Posterior cingulate gyrus (tissue), 11 donors: ENCODE measurements at places on chromosomes 6 and 20.

- DNase-seq = no peak
These were observed 44.3 kb downstream of the ADGRB3 start for GRCh38 chr6:68679399-68679798.

GRCh38 chr20:10454151-10454750 lies 19.1 kb downstream of the SLX4IP start:
- DNase-seq = no peak

- DNase-seq = no peak
These were observed 14.2 kb upstream of the CALHM5 start for GRCh38 chr6:116497113-116497676.

DNA sequence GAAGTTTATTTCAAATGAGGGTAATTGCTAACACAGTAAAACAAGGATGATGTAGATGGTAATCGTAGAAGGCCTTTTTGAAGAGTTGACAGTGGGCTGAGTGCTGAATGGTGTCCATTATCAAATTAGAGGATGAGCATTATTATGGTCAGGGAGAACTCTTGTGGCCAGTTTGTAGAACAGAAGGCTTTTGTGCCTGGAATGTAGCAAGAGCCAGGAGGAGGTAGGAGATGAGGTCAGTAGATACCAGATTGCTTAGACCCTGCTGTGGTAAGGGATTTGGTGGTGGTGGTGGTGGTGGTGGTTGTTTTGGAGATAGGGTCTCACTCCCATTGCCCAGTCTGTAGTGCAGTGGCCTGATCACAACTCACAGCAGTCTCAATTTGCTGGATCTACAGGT lies 6.2 kb downstream of the CSE1L start:
- no peak for DNase-seq

GRCh38 chr6:95091823-95092436 lies 485.4 kb upstream of the MANEA start:
- DNase-seq = no peak

DNA sequence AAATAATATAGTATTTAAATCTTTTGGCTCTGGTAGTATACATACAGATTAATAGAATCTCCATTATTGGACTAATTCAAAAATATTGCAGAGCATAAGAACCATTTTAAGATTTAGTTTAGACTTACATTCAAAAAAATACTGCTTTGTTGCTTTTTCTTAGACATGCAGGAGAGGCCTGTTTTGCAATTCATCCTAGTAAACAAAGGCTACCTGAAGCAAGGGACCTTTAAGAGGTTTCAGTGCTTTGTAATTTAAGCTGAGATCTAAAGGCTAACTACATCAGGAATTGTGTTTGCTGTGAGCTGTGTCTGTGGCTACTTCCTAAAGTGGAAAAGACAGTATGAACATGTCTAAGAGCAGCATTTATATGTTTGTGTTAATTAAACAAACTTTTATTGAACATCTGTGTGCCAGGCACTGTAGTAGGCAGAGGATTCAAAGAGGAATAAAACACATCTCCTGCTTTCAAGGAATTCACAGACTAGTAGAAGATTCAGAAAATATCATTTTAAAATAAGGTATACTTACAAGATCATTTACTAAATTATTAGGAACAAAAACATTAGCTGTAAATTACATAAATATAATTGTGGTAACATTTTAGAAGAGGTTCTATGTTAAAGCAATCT lies 29.1 kb upstream of the CALHM6 start:
- DNase-seq = no peak
